ENCODE measurements at places on chromosomes 7 and 10.

DNA sequence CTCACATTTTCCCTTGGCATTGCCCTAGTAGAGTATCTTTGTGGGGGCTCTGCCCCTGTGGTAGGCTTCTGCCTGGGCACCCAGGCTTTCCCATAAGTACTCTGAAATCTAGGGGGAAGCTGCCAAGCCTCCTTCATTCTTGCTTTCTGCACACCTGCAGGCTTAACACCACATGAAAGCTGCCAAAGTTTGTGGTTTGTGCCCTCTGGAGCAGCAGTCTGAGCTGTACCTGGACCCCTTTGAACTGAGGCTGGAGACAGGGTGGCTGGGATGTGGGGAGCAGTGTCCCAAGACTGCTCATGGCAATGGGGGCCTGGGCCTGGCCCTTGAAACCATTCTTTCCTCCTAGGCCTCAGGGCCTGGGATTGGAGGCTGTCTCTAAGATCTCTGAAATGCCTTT, 35.0 kb upstream of the TMEM273 start:
- DNase-seq: no peak

DNA sequence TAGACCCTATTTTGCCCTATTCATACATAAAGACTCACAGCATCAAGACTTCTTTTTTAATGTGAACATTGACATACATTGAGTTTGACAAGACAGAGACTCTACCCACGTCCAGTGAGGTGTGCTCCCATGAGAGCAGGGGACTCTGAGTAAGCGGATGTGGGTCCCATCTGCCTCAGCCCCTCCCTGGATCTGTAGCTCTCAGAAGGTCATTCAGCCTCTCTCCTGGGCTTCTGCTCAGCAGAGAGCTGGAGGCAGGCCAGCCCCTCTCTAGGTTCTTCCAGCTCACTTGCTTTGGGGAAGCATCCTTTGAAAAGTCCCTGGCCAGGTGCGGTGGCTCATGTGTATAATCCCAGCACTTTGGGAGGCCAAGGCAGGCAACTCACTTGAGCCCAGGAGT, 146.9 kb upstream of the ZMIZ1 start:
- no peak for DNase-seq

DNA sequence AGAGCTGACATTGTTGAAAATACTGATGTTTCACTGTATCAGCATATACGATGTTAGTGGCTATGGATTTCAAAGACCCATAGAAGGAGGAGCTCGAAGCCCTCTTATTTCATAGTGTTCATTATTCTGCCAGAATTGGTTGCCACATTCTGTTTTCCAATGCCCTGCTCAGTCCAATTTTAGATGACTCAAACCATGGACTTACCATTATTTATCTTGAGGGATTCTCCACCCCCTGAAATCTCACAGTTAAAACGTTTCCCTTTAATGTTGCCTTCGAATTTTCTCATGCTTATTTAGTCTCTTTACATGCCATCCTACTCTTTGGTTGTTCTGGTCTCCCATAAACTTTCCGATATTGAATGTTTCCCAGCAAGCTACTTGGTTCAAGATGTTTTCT, 264.5 kb downstream of the HDAC9 start:
- DNase-seq: no peak

GRCh38 chr10:33638891-33639290, 304.4 kb upstream of the NRP1 start:
- DNase-seq: no peak

GRCh38 chr10:65993451-65993850, 932.4 kb upstream of the LRRTM3 start:
- no peak for DNase-seq

DNA sequence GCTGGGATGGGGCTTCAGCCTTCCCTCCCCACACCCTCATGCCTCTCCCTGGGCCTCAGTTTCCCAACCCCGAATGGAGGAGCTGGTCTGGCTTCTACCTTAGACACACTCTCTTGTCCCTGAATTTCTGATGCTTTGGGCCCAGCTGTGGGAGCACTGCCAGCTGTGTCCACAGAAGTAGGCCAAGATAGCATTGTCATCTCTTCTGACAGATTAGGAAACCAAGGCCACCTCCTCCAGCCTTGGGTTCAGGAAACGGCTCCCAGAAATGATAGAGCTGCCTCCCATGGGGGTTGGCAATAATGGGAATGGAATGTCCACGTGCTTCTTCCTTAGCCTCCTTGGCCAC, 1.3 kb downstream of the PPIF start:
- no peak for DNase-seq

- DNase-seq: peak; percentile 35
Observed at GRCh38 chr10:191703-192518, 56.7 kb downstream of the ZMYND11 start.

DNA sequence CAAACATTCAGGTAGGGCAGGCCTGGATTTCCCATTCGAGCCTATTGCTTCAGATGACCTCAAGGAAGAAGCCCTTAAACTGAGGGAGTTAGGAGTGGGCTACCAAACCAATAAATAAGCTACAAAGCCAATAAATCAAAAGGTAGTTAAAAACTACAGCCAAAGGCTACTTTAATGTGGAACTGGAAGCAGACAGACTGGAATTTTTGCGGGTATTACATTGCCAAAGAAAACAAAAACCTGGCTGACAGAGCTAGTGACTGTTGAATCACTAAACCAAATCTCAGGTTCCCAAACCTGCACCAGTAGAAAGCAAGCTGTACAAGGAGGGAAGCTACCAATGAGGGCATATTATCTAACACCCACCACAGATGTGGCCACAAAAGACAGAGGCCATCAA, 315.6 kb downstream of the GRM8 start:
- DNase-seq: no peak

- no peak for DNase-seq
Observed at GRCh38 chr7:28237363-28237762, 56.8 kb upstream of the JAZF1 start.

DNA sequence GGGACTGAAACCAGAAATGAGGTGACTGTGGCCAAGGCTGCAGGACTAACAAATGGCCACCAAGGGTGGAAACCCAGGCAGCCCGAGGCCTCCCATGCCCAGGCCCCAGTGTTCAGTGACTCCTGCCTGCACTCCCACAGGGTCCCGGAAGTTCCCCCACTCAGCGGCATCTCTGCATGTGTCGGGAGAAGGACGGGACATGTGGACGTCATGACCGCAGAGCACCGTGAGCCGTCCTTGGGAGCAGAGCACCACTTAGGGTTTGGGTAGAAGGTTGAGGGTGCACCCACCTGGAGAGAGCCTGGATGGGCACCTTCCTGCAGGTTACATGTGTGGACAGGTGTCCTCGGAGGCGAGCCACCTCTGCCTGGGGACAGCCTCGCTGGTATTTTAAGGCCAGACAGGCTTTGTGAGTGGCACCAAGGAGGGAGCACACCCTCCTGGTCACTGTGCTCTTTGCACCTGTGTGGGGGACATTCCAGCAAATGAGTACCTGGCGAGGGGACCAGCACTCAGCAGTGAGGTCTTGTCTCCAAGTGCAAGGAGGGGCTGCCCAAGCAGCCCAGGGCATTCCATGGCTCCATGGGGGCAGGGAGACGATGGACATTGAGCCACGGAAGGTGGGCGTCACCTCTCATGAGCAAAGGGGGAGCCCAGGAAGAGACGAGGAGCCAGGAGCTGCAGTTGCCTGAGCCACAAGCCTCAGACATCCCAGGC, 95.3 kb upstream of the TCERG1L start:
- no peak for DNase-seq

DNA sequence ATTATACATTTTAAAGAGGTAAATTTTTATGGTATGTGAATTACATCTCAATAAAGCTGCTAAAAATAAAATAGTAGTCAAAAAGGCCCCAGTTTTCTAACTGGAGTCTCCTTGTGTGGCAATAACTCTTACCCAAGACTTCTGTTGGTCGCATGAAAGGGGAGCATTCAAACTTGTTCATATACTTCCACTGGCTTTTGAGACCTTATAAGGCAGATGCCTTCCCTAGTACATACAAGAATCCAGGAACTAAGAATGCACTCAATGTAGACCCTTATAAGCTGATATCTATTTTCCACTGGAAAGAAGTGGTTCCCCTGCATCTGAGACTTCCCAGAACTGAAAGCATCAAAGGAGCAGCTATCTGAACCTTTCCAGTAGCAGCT, 13.0 kb downstream of the BCAP29 start:
- DNase-seq: no peak

GRCh38 chr7:79452032-79452494, 1.4 kb downstream of the MAGI2 start:
- DNase-seq: peak; percentile 76

DNA sequence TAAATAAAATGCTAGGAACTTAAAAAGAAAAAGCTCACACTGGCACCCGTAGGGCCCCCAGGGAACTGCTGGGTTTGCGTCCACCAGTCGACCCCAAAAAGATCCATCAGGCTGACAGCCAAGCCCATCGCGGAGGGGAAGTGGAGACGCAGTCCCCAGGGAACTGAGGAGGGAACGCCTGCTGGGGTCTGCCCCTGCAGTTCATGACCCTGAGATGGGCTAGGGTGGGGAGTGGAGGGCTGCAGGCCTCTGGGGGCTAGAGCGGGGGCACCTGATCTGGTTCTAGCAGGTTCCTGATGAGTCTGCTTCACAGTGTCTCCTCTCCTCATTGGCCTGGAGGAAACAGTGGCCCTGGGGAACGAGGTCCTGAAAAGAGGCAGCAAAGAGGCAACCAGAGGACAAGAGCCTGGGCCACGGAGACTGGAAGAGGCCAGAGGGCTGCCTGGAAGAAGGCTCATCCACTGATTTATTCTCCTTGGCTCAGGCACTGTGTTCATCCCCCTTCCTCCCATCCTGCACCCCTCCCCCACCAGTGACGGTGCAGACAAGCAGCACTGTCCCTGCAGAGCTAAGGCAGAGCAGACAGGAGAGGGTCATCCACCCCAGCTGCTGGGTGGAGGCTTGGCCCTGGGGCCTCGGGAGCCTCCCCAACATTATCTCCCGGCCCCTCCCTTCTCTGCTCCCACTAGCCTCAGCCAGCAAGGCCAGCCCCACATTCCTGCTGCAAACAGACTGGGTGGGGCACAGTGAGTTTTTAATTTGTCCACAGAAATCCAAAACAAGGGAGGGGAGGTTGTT, 24.7 kb upstream of the HSPA12A start:
- no peak for DNase-seq

DNA sequence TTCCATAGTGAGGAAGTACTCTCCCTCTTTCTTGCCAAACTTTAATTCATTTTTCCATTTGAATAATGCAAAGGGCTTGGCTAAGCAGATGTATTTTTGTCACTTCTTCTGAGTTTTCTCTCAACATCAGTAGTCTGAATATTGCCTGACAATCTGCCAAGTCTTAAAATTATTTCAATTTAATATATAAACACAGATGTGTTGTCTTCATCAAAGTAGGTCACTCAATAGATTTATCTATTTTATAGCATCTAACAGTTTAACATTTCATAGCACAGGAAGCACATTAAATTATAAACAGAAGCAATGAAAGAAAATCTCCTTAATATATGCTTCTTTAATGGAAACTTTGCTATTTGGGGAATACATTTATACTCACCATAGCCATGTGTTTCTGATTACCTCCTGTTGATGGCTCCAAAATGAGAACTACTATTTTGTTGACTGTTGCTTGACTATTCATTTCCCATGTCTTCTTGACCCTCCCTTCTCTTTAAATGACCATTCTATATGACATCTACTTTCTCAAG, 4.5 kb downstream of the CPED1 start:
- no peak for DNase-seq

DNA sequence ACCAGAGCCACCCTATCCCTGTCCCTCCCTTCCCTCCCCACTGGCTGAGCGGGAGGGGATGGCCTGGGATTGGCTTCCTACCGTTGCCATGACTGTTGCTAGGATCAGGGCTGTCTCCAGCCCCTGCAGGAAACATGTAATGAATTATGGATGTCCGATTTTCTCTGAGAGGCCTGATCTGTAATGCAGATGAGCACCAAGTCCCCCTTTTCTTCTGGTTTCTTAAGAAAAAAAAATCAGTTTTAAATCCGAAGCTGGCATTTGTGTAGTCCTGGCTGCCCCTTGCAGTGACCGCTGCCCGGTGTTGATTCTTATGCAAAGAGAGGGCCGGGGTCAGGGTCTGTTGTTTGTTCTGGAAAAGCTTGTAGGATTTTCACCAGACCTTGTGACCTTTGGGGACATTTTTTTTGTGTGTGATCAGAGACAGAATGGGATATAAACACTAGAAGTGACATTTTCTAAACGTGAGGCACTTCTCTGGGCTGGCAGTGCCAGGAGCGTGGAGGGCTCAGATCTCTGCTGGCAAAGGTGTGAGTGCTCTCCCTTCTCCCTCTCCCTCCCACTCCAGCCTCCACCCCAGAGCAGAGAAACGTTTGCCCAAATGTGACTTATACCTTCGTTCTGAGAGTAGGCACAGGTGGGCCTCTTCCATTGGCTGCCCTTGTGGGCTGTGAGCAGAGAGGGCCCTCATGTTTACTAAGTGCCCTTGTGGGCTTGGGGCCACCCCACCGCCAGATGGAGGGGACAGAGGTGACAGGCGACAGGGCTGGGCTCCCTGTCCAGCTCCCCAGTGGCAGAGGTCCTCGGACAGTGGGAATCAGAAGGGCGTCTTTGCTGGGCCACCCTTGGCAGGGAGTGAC, 127.5 kb downstream of the DNAJB6 start:
- DNase-seq: no peak

GRCh38 chr7:154795014-154795413, 207.9 kb downstream of the PAXIP1 start:
- no peak for DNase-seq

DNA sequence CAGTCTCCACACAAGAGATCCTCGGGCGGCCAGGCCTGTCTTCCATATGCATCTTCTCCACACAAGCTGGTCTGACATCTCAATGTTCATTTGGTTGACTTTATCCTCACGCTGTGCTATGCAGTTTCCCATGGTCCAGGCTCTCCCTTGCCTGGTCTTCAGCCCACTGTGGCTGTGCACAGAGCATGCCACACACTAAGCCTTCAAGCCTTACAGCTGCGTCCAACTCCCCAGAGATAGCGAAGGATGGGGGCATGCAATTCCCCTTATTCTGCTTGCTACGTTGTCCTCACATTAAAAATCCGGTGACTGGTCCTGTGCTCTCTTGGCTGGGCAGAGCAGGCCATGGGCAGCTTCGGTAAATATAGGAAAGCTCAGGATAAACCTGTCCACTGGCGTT, 188.7 kb upstream of the TCERG1L start:
- DNase-seq: no peak

DNA sequence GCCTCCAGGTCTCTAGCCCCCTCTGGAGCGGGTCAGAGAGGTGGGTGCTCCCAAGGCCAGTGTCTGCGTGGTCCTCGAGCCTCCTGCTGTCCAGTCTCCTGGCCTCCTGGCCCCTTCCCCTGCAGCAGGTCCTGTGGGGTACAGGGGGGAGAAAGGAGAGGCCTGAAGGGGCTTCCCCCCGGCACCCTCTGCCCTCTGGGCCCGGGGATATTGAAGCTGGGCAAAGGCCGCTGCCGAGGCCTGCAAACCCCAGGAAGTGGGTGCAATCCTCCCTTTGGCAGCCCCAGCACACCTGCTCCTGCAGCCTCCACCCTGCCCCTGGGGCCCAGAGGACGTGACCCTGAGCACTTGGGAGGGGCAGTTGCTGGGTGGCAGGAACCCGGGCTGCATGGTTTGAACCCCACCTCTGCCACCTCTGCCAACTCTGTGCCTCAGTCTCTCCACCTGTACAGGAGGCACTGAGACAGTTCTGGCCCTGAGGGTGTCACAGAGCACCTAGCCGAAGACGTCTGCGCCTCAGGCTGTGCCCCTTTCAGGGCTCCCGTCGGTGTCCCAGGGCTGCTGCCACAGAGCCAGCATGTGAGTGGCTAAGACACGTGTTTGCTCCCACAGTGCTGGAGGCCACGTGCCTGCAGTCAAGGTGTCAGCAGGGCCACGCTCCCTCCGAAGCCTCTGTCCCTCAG, 59.1 kb upstream of the INPP5A start:
- no peak for DNase-seq

Data from amniotic stem cell (primary cell).